ENCODE measurements at places on chromosomes 7 and 10.

- DNase-seq: no peak
Observed at GRCh38 chr7:104922182-104923009, 91.6 kb upstream of the KMT2E start.

DNA sequence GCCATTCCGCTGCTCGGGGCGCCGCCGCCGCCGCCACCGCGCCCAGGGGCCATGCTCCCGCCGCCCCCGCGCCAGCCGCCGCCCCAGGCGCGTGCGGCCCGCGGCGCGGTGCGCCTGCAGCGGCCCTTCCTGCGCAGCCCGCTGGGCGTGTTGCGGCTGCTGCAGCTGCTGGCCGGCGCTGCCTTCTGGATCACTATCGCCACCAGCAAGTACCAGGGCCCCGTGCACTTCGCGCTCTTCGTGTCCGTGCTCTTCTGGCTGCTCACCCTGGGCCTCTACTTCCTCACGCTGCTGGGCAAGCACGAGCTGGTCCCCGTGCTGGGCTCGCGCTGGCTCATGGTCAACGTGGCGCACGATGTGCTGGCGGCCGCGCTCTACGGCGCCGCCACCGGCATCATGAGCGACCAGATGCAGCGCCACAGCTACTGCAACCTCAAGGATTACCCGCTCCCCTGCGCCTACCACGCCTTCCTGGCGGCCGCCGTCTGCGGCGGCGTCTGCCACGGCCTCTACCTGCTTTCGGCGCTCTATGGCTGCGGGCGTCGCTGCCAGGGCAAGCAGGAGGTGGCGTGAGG lies 383 bp downstream of the MARVELD1 start:
- DNase-seq: peak; percentile 57

DNA sequence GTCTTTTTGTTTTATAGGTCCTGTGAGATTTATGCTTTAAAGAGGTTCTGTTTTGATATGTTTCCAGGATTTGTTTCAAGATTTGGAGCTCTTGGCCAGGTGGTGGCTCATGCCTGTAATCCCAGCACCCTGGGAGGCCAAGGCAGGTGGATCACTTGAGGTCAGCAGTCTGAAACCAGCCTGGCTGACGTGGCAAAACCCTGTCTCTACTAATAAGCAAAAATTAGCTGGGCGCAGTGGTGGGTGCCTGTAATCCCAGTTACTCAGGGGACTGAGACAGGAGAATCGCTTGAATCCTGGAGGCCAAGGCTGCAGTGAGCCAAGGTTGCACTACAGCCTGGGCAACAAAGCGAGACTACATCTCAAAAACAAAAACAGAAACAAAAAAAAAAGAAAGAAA lies 8.3 kb upstream of the HYAL4 start:
- DNase-seq: no peak

GRCh38 chr7:23272275-23272674 lies 25.7 kb downstream of the GPNMB start:
- DNase-seq: no peak

GRCh38 chr10:131936736-131937135 lies 35.9 kb downstream of the PPP2R2D start:
- DNase-seq: no peak
